Spinal cord (tissue), 10 donors: ENCODE measurements at places on chromosomes 12 and 14. TPM values are rescaled to one million over a fixed set of nuclear protein-coding genes. Genes with fewer than 3 reads are reported as not detected.

LDHB gene
- polyA plus RNA-seq: 988 TPM

VDR gene
- polyA plus RNA-seq: 0.40 TPM

MMAB gene
- 50.2 TPM for polyA plus RNA-seq

KRAS gene
- polyA plus RNA-seq: 37.3 TPM

LBHD2 gene
- 2.1 TPM for polyA plus RNA-seq

OR4N2 gene
- not detected for polyA plus RNA-seq

SPIC gene
- not detected for polyA plus RNA-seq

PROX2 gene
- 1.3 TPM for polyA plus RNA-seq

LRCOL1 gene
- polyA plus RNA-seq: 0.59 TPM

GALNT8 gene
- 45.1 TPM for polyA plus RNA-seq

IL26 gene
- polyA plus RNA-seq: not detected

WIF1 gene
- 4.8 TPM for polyA plus RNA-seq

MYH6 gene
- 0.16 TPM for polyA plus RNA-seq

WNT1 gene
- 2.0 TPM for polyA plus RNA-seq

CFAP251 gene
- 8.4 TPM for polyA plus RNA-seq

FAIM2 gene
- polyA plus RNA-seq: 203 TPM

CARMIL3 gene
- polyA plus RNA-seq: 32.9 TPM
